ENCODE measurements at places on chromosomes 5 and 9.

DNA sequence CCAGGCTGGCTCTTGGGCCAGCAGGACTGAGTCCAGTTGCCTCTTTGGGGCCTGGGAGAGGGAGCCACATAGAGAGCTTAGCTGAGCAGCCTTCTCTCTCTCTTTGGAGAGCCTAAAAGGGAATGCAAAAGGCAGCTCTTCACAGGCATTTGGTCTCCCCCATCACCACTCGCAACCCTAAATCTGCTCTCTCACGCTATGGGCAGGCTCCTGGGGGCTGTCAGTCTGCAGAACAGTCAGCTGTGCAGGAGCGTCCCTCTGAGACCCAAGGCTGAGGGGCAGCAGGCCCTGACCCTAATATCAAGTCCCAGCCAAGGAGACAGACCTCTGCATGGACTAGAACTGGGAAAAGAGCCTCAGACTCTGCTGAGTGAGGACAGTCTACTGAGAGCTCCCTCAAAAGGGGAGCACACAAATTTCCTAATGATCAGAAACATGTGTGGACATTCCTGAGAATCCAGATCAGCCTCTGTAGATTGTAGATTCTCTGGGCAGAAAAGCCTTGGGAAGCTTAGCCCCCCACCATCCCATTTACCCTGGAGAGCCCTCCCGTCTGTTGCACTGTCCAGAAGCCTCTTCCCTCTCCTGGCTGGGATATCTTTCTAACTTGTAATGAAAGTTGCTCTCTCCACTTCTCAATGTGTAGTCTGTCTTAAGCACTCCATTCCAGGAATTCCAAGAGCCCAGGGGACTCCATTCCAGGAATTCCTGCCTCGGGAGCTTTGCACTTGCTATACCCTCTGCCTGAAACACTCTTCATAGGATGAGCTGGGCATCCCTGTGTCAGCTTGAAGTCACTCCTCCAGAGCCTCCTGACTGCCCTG is 79.4 kb downstream of the FAM114A2 start:
- no peak for DNase-seq

DNA sequence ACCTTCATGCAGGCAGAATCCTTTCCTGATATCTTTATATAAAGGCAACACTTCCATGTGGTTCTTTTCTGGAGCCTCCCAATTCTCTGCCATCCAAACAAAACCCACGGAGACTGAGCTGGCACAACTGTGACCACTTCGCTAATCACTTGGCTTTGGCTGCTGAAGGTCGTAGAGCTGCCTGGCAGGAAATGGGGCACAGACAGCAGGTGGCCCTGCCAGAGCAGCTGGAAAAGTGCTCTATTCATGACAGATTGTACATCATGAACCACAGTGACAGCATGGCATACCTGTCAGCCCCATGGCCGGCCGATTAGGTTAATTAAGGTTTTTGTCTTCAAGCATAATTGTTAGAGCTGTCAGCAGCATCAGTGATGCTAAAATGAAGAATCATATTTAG is 141.9 kb upstream of the ANKRD55 start:
- no peak for DNase-seq

DNA sequence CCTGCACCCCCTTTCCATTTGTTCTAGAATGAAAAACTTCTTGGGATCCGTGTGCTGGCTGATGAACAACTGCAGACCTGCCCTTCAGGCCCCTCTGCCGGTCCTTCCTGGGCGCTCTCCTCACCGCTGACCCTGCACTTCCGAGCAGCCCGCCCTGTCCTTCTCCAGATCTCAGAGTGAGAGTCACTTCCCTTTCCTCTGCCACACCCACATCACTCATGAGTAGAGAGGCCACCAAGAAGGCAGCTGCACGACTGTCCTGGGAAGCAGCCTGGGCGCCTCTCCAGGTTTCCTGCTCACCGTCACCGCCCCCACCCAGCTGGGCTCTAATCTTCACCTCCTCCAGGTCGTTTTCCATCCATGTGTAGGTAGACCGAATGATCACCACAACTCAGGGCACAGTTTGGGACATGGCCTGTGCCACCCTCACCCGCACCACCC is 35.0 kb upstream of the NSMF start:
- DNase-seq, result peak; percentile 76

- DNase-seq, result peak; percentile 24
Observed at GRCh38 chr9:33443464-33444154, 3.8 kb downstream of the AQP3 start.

DNA sequence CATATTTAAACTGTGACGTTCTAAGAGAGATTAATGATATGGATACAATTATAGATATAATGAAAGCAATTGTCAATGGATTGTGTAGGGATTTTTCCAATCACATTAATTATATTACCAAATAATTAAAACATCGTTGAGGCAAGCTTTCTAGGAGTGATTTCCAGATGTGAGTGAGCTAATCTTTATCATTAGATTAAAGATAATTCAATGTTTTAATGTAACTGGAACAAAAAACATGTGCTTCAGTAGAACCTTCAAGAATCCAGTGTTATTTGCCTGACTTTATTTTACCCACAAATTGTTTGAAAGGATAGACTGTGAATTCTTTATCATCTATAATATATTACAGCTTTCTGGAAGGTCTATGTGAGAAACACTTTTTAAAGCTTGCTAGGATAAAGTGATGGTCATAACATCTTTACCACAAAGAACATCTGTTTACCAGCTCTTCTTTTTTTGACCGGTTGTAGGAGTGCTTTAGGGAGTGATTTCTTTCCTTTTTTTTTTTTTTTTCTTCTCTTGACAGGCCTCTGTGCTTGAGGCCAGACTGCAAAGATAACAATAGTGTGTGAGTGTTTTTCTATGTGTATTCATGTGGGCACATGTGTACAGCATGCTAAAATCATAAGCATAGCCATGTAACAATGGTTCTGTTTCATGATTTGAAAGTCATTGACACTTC is 35.0 kb downstream of the SNCAIP start:
- no peak for DNase-seq
